Astrocyte of the hippocampus (primary cell): ENCODE measurements at places on chromosomes 6 and 20.

- DNase-seq, result peak; percentile 34
These were observed 24.6 kb downstream of the SPATA2 start for GRCh38 chr20:49890471-49891361.

GRCh38 chr6:34515473-34516387, 40.4 kb downstream of the SPDEF start:
- DNase-seq, result no peak

DNA sequence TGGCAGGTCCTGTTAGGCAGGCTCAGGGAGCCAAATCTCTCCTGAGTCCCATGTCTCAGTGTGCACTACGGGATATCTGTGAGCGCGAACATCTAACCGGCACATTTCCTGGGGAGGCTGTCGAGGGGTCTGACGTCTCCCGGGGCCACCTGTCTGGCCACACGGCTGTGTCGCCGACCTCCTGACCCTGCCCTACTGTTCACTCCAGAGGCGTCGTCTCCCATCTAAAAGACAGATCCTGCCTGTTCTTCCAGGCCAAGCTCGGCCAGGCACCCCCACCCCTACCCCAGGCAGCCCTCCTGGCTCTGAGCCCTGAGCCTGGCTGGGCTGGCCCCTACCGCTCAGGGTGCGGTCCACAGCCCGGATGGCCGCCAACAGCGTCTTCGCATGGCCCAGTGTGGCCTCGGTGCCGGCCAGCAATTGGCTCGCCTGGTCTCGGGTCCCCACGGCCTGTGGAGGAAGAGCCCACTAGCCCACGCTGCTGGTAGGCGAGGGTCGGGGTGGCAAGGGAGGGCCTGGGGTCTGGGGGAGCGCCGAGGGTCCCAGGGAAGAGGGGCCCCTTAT, 16.6 kb downstream of the ADRM1 start:
- DNase-seq, result no peak

DNA sequence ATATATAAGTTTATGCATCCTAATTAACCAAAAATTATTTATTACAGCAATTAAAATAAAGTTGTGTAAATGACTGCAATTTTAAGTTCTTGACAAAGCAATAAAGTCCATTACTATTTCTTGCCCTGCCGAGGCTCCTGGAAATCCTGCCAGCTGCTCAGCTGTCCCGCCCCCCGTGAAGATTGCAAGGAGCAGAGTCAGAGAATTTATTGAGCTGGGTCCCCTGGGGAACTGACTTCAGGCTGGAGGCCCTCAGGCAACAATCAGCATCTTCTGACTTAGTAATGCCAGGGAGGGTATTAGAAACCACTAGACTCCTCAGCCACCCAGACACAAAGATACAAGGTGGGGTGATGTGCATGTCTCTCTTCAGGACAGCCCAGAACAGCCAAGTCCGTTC, 92.3 kb downstream of the EDN3 start:
- DNase-seq, result no peak

DNA sequence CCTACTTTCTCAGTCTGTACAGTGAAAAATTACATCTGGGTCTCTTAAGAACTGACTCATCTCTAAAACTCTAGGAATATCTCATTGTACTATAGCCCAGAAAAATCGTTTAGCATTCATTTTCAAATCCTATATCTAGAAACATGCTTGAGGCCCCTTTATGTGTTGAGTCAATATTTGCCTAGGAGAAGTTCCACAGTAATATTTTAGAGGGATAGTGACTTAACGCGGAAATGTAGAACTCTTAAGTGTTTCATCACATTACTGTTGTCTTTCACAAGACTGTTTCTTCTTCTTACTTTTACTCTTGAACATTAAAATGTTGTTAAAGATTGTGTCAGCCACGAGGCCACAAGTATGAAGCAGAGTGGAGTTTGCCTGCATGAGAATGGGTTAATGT, 23.0 kb upstream of the MYLIP start:
- no peak for DNase-seq

DNA sequence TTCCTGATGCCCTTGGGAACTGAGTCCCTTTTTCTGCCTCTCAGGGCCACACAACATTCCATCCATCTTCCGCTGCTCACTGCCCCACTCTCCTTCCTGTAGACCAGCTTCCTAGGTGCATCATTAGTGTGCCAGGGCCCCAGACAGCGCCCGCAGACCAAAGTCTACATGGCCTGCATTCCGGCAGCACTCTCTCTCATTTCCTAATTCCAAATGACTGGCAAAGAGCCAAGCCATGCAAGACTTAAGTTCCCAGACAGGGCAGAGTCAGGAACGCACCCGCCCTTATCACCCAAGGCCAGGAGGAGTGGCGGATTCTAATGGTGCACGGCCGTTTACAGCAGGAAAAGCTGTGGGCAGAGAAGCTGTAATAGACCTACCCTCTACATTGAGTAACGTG, 159.8 kb upstream of the ARID1B start:
- peak; percentile 50 for DNase-seq
